Stimulated activated CD4-positive, alpha-beta T cell treated with anti-CD3 and anti-CD28 coated beads, Interleukin-12 subunit alpha, Interleukin-12 subunit beta, amount 100 ng/mL, for 24 hours (primary cell): ENCODE measurements at places on chromosomes 13 and 19.

- DNase-seq = no peak
These were observed 282.9 kb downstream of the SLITRK5 start for GRCh38 chr13:87954091-87954490.

GRCh38 chr13:57820924-57821323, 189.4 kb downstream of the PCDH17 start:
- no peak for DNase-seq

DNA sequence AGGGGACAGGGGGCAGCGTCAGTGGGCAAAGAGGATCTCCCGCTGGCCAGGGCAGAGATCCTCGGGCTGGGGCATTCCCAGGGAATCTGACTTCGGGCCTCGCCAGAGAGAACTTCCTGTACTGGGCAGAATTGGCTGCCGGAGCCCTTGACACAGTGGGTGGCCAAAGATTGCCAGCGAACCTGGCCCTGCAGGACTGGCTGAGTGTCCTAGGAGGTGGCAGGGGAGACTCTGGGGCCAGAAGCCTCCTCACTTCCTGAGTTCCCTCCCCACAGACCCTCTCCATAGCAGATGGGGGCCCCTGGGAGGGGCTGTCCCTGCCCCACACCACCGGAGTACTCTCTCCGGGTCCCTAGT, 19.3 kb downstream of the DPP9 start:
- no peak for DNase-seq

- no peak for DNase-seq
These were observed 93.9 kb upstream of the TDRD3 start for GRCh38 chr13:60303166-60303565.

GRCh38 chr19:1590641-1591397, 1.8 kb downstream of the MBD3 start:
- no peak for DNase-seq

DNA sequence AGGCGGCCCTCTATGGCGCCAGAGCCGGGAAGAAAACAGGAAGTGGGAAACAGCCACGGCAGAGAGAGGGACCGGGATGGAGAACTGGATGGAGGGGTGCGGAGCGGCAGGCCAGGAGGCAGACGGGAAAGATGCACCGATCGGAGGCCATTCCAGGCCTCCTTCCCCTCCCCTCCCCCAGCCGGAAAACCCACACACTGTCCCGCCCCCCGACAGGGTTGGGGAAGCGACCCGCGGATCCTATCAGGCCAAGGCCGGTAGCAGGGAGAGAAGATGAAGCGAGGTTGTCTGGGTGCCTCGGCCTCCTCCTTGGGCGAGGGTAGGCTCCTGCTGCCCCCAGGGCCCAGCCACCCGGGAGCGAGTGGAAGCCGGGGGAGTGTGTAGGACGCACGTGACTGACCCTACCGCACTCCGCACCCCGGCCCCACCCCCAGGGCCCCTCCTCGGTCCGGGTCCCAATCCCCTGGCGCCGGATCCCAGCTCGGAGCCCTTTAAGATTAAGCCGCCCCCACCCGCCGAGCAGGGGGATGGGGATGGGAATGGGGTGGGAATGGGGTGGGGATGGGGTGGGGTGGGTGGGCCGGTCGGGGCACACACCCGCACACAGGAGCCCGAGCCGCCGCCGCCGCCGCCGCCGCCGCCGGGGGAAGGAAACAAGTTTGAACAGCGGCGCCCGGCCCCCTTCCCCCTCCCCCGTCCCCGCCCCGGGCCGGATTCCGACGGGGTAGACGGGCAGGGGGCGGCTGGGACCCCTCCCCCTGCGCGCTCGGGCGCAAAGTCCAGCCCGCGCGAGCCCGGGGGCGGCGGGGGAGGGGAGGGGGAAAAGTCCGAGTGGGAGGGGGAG, 1.5 kb downstream of the ERF start:
- DNase-seq = peak; percentile 67

DNA sequence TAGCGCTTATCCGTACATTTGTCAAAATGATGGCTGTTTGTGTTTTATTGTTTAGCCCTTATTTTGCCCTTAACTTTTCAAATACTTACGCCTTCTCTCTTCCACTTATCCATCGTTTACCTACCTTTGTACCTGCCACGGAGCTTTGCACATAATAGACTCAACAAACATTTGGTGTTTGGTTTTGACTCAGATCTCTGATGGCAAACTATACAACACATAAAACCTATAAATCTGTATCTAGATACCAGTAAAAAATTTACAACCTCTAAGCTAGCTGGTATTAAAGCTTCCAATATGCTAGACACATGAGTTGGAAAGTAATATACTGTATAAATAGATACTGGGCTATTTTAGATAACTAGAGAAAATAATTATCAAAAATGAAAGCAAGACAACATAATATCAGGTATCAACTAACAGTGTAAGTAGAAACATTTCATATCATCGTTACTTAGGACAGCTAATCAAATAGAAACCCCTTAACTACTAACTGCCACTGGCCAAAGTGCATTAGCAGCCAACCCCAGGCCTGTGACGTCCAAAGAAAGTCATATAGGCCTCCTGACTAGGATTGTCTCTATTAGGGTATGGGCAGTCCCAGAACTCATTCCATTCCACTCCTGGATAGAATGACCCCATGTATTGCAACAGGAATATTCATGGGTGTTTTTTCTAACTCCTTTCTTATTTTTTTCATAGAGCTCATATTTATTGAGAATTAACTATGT, 53.8 kb downstream of the KCTD12 start:
- no peak for DNase-seq
